Activated naive CD4-positive, alpha-beta T cell treated with anti-CD3 and anti-CD28 coated beads, Interleukin-2, amount 50 U/mL, for 16 hours (primary cell): ENCODE measurements at places on chromosomes 12 and 14.

GRCh38 chr12:116202433-116202832 is 75.1 kb downstream of the MED13L start:
- no peak for DNase-seq

GRCh38 chr12:45762185-45763110 is 32.9 kb downstream of the ARID2 start:
- no peak for DNase-seq

DNA sequence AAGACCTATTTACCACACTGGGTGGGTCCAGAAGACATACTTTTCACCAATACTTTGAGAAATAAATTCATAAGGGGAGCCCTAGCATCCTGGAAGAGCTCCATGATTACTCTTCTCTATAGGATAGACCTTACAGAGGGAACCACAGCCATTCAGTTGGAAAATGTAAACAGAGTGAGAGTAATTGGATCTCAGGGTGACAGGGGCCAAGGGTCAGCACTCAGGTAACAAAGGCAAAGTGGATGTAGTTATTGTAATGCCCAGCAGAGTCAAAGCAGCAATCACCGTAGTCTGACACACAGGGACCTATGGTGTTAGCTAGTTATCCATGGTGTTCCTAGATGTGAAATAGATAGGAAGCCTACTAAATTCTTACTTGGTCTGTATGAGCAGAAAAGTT is 10.8 kb upstream of the GTF2A1 start:
- DNase-seq = no peak

DNA sequence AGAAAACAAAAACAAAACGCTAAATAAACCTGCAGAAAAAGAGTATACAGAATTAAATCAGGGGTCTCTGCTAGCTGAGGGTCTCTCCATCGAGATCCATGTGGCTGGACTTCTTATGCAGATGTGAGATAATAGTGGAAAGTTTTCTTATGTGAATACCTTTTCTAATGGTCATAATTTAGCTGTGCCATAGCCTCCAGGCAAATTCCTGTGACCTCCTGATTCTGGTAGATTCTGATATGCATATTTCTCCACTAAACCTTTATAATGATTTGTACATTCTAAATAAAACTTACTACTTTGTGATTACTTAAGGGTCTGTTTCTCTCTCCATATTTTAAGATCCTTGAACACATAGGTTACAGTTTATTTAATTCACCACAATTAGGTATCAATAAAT is 1002.6 kb downstream of the GALC start:
- DNase-seq = no peak

GRCh38 chr14:55500708-55501107 is 60.3 kb upstream of the TBPL2 start:
- no peak for DNase-seq

GRCh38 chr12:3379079-3379478 is 111.9 kb upstream of the PRMT8 start:
- DNase-seq = no peak

DNA sequence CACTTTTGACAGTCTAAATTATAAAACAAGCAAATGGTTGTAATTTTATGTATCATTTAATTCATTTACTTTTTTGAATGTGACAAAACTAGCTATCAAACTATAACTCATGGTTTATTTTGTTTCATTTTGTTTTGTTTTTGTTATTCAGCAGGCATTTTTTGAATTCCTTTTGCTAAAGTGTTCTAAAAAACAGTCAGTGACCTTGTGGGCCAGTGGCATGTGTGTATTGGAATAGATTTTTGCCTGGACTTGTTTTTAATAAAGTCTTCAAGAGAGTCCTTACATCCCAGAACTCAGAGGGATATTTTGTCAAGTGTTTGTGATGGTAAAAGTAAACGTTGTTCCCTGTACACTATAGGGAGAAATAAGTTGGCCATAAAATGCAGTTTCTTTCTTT is 369.7 kb upstream of the SYT1 start:
- DNase-seq = no peak

DNA sequence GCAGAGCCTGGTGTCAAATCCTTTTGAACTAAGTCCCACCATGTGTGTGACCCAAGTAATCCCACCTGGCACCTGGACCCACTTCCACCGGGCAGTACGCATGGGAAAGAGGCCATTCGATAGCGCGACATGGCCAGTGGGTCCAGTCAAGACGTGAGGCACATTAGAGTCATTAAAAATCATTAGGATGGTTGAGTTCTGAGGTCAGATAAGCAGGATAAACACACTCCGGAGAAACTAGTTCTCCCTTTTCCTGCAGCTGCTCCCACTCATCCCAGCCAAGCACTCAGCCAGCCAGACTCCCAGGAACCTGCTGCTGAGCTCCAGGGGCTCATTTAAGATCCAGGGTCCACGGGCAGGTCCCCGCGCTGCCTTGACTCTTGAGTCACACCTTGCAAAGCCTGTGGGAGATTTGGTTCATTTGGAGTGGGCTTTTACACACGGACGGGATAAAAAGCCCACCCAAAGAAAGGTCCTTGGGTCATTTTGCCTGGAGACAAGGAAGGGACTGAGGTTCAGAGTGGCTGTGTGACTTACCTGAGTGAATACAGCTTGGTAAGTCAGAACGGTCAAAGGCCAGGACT is 313.9 kb downstream of the BCL11B start:
- DNase-seq = no peak

DNA sequence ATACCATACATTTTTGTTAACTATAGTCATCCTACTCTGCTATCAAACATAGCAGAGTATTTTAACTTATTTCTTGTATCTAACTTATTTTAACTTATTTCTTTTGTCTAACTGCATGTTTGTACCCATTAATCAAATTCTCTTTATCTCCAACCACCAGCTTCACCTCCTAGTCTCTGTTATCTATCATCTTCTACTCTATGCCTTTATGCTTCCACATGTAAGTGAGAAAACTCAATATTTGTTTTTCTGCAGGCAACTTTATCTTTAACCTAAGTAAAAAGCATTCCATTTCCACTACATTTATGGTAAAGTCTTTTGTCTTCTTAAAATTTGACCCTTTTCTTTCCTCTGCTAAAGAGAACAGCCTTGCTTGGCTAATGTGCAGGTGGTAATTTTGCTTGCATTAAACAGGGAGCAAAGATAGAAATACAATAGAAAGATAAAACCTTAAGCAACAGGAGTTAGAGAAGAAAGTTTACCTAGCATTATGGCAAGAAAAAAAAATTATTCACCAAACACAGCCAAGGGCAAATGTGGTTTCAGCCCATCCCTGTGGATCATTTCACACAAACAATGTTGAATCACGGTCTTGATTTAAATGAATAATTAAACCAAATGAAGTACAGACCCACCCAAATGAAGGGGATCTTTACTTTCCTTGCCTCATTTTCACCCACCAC is 110.9 kb upstream of the TSPAN8 start:
- DNase-seq = no peak

DNA sequence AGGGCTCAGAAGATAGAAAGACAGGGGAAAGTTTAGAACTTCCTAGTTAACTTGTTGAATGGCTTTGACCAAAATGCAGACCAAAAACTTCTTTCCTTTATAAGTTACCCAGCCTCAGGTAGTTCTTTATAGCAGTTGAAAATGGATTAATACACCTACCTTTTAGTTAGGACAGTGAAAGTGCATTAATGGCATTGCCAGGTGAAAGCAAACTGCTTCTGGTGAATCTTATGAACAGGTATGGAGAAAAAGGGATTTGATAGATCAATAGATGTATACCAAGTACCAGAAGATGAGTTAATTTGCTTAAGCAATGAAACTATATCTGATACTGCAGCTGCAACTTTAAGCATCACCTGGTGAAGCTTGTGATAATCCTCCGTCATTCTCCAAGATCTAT is 14.2 kb upstream of the STYK1 start:
- no peak for DNase-seq

- DNase-seq = no peak
Observed at GRCh38 chr12:113940357-113941207, 25.5 kb downstream of the RBM19 start.

GRCh38 chr14:104294983-104295680 is 156.7 kb downstream of the KIF26A start:
- peak; percentile 7 for DNase-seq

GRCh38 chr14:75070383-75070782 is 942 bp downstream of the ZC2HC1C start:
- DNase-seq = no peak

- no peak for DNase-seq
Observed at GRCh38 chr12:106150555-106150954, 11.8 kb upstream of the NUAK1 start.

DNA sequence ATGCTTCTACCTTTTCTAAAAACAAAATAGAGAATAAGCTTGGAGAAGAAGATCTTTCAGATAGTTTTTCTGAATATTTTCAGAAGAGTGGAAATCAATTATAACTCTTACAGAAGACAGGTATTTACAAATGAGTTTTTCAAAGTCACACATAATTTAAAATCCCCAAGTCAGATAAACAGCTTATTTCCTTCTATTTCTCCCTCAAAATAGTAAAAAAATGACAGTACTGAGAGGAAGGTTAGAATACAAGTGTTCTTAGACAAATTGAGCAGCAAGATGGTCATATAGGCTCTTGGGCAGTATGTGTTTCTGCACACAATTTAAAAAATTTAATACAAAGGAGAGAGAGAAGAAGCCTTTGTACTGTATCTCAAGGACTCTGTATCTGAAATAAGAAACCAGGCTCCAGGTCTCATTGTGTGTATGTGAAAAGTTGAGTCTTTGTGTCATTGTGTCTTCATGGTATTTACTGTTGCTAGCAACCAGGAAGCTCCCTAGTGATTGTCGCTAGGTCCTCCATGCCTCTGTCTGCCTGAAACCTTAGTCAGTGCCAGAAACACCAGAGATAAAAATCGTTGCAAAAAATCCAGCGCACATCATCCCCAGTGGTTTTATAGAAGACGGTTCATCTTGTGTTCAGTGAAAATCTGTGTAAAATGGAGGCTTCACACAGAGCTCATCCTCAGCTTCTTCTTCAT is 12.9 kb upstream of the TUBA1A start:
- no peak for DNase-seq

GRCh38 chr12:29781705-29782266 is 2.0 kb downstream of the TMTC1 start:
- DNase-seq = no peak

DNA sequence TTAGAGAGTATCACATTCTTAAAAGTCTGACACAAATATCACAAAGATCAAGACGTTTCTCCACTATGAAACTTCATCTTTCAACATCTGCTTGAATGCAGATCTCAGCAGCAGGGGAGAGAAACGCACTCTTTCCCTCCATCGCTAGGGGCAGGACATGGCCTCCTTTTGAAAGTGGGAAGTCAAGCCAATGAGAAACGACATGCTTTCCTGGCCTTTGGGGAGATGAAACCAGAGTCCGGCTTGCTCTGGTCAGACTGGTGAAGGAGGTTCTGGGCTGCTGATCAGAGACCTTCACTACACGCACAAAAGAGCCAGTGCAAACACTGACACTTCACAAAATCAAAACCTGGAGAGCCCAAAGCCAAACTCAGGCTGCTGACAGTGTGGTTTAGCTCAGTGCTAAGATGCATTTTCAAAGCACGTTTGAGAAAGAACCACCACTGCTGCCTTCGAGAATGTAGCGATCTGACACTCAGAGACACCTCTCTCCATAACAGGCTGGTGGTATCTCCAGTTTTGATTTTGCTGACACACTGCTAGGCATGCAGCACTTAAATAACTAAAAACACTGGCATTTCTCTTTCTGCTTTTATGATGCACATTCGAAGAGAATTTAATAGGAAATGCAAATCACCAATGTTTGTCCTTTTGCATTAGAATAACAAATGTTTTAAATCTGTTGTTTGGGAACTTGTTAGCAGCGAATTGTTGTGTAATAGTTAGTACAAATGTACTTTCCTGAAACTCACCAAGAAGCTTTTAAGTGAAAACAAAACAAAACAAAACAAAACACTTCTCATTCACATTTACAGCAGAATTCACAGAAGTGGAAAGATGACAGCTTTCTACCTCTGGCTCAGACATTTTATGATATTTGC is 93.9 kb upstream of the OVCH1 start:
- no peak for DNase-seq

- DNase-seq = no peak
Observed at GRCh38 chr14:66501592-66501991, 6.4 kb upstream of the GPHN start.

DNA sequence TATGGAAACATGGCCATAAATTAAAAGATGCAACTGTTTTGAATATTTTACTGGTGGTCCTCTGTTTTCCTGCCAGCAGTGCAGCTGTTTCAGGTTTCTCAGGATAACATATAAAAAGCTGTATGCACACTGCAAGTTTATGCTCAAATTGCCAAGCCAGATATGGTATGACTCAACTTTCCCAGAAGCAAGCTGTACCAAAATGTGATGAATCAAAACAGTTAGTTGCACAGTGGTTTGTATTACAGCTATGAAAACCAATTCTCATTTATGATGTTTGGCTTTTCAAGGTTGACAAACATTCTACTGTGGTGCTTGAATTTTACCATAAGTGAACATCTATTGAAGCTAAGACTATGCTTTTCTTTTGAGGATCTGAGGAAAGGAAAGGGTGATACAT is 15.5 kb downstream of the TRMT5 start:
- no peak for DNase-seq

DNA sequence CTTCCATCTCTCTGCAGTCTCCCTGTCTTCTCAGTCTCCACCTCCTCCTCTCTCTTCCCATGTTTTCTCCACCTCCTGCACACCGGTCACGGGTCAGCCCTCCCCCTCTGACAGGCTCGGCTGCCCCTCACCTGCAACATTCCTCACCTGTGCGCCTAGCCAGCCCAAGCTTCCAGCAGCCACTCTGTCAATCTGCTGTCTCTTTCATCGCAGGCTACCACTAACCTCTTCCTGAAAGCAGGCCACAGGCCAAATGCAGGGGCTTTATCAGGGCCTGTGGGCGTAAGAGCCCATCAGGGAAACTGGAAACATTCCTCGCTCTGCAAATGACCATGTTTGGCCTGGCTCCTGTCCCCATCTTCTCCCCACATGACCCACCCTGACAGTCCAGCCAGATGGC is 34.5 kb downstream of the CMKLR1 start:
- DNase-seq = no peak

- no peak for DNase-seq
Observed at GRCh38 chr14:103430358-103430757, 45.1 kb downstream of the MARK3 start.

- peak; percentile 96 for DNase-seq
Observed at GRCh38 chr12:122500685-122501488, at the start of gene ZCCHC8. Gene ZCCHC8 (minus strand): TSS chr12:122500932. CDS start chr12:122500840, 92 bp downstream.

DNA sequence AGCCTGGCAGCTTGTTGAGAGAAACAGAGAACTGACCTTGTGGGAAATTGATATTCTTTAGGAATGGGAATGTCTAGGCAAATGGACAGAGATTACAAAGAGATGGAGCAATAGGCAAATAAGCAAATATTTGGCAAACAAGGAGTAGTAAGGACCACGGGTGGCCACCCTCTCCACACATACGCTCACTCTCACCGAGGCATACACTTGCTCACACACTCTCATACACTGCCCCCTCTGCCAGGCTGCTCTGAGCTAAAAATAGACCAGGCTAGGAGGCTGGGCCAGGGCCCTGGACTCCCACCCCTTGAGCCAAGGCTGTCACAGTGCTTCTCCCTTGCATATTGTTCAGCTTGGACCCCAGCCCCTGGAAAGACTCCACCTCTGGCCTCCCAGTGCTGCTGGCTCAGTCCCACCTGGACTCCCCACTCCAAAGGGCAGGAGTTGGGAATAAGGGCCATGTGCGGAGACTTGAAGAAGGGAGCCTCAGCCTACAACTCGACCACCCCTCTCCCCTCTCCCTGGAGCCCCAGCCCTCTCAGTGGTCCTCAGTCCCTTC is 1.1 kb downstream of the PPP1R1A start:
- no peak for DNase-seq
